DMS79 (cell line): ENCODE measurements at places on chromosomes 6 and 20.

DNA sequence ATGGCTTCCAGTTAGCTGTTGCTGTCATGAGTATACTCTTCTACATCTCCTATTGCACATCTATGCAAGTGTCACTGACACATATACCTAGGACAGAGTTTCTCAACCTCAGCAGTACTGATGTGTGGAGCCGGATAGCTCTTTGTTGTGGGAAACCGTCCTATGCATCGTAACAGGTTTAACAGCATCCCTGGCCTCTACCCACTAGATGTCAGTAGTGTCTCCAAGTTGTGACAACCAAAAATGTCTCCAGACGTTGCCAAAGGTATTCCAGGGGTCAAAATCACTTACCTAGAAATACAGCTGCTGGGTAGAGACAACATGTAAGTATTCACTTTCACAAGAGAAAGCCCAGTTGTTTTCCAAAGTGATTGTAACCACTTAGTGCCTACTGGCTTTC, 637.6 kb downstream of the RNF144B start:
- no peak for DNase-seq

- no peak for DNase-seq
Observed at GRCh38 chr20:63132715-63133471, 83.0 kb downstream of the YTHDF1 start.

DNA sequence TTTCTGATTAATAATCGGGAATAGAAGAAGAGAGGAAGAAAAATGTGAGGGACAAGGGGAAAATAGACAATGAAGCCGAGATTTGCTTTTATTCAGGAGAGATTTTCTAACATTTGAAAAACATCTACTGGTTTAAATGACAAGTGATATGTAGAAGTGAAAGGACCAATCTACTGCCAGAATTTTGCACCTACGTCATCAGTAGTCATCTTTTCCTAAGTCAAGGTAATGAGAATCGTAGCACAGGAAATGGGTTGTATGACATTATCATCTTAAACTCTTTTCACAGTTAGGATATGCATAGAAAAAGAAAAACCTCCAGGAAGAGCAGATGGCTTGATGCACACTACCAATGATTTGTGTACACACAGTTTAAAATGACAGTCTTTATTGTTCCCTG, 45.3 kb upstream of the RAB32 start:
- DNase-seq = no peak

DNA sequence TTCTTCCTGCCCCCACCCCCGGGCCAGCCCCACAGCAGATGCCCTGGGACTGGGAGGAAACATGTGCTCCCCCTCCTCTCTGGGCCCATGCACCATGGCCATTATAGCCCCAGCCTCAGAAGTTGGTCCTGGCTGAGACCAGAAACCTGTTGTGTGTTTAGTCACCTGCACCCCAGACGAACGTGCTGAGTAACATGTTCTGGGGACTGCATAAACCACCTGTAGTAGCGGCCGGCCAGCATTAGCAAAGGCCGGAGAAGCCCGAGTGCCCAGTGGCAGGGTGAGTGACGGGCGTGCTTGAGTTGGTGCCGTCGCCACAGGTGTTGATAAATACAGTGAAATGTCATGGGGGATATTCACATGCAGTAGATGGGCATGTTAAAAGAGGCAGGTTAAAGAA, 73.9 kb downstream of the TCP11 start:
- DNase-seq = no peak

DNA sequence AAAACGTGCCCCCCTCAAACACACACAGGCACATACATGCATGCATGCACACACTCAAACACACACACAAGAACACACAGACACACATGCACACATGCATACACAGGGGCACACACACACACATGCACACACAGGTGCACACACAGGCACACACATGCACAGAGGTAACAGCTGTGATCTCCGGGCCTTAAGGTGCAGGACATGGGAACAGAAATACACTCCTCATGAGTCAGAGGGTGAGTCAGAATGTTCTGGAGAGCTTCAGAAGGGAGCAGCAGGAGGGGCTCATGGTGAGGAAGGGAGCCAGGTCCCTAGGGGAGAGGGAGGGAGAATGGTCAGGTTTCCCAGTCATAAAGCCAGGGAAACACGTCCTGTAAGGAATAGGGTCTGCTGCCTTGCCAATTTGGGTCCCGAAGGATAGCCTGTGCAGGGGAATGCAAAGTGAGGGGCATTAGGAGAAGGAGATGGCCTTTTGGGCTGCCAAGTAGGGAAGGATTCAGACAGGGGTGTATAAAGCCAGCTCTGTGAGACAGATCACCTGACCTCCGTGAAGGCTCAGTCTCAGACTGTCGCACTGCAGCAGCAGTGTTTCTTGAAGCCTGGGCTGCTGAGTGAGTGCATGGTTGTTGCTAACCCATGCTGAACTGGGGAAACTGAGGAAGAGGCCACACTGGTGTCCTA, 123.9 kb downstream of the MAFB start:
- DNase-seq = no peak
